ENCODE measurements at places on chromosomes 3 and 15.

DNA sequence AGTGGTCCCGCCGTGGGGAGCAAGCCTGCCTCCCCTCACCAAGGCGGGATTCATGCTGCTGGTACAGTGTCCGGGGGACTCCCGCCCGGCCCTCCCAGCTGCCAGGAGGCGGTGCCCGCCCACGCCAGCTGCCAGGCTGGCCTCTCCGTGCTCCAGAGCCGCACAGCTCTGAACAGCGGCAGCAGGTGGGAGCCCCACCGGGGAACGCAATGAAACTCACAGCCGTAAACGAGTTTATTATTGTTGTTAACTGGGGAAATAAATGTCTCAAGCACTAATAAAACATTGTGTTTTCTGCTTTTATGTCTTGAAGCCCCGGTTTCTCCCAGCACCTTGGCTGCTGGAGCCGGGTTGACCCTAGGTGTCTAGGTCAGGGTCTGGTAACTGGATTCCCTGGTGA lies 317.7 kb upstream of the TLE3 start:
- no peak for DNase-seq

GRCh38 chr15:56619887-56620286 lies 113.4 kb downstream of the ZNF280D start:
- DNase-seq = no peak

DNA sequence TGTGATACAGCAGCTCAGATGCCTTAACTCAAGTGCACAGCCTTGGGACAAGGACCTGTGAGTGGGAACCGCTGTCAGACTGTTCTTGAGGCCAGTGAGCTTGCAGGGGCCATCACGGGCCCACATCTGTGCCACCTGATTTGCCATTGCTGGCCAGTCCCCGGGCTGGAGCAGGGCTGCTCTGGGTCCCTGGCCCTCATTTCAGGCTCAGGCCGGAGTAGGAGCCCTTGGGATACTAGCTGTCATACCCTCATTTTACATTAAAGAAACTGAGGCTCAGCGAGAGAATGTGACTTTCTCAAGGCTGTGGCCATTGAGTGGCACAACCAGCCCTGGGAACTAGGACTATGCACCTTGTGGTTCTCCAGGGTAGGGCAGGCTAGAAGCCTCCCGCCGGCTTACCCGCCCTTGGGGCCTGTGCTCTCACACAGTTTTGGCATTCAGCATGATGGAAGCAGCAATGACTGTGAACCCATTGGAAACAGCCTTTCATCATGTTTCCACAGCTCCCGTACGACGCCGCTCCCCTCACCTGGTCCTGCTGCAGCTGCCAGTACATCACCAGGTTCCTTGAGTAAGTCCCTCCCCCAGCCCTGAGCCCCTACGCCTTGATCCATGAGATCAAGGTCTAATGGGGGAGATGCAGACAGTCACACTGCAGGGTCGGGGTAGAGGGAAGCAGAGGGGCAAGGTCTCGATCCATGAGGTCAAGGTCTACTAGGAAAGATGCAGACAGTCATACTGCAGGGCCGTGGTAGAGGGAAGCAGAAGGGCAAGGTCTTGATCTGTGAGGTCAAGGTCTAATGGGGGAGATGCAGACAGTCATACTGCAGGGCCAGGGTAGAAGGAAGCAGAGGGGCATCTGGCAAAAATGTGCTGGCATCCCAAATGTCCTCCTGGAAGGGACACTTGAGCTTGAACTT lies 42.2 kb downstream of the GOLGA6L10 start:
- no peak for DNase-seq

GRCh38 chr3:118809696-118810498 lies 224.7 kb downstream of the IGSF11 start:
- DNase-seq = no peak

DNA sequence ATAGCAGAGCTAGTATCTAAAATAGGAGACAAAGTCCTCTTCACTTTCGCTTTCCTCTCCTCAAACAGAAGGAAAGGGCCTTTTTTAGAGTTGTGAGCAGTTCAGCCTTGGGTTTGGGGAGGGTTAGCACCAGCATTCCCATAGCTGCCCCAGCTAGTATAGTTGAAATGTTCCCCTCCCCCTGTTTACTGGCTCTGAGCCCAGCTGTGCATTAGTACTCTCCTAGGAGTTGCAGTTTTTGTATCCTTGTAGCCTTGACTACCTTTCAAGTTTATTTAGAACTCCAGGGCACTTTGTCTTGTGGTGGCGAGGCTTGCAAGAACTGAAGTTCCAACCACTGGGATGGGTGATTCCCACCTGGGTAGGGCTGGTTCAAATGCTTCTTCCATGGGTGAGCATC lies 245.1 kb upstream of the NAALADL2 start:
- no peak for DNase-seq

- DNase-seq = no peak
These were observed 454.7 kb downstream of the PYDC2 start for GRCh38 chr3:191915712-191916111.

- no peak for DNase-seq
These were observed 84.6 kb downstream of the MAGI1 start for GRCh38 chr3:65953881-65954733.

DNA sequence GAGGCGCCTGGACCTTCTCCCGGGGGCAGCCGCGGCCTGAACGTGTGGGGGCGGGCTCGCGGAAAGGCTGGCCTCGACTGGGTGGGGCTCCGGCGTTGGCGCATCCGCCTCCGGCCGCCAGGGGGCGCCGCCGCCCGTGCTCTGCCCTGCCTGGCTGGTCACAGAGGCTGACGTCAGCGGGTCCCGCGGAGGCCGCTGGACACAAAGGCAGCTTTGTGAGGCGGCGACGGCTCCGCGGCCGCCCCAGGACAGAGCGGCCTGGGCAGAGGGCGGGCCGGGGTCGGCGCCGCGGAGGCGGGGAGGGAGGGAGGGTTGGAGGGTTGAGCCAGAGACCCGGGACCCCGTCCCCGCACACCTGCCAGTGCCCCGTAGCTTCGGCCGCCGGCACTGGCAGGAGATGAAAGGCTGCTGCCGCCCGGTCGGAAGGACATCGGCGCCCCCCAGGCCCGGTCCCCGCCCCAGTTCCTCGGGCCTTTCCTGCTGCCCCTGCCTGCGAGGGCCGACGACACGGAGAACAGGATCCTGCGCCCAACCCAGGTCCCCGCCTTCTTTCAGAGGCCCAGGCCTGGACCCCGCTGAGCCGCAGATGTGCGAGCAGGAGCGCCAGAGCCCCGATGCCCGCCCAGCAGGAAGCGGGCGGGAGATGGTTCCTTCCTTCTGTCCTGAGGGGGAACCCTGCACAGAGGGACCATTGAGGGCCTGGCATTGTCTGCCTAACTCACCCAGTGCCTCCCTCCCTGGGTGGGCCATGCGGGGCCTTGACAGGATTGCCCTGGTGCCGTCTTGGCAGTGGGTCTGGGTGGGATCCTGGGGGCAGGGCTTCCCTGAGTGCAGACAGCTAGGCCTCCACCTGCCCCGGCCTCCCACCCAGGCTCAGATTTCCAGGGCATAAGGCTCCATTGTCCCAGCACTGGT lies 8.7 kb upstream of the SEMA3B start:
- peak; percentile 100 for DNase-seq

DNA sequence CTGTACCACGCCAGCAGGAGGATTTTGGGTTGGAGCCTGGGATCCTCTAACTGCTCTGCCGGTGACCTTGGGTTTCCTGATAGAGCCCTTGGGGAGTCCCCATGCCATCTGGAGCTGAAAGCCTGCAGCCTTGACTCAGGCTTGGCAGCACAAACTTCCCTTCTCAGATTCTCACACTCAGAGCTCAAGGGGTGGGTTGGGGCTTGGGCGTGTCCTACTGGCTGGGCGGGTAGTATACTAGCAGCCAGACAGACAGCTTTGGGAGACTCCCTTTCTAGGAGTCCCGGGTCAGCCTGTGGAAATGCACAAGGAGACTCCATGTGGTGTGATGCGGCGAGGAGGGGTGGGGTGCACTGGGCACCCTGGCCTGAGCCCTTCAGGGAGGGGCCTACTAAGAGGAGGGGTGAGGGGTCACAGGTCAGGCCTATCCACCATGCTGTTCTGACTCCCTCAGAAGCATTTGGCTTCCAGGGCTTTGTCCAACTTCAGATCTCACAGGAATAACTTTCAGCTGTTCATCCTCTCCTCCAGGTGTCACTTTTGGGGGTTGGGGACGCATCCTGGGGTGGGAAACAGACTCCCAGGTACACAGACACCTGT lies 21.6 kb upstream of the PLXNA1 start:
- no peak for DNase-seq

GRCh38 chr3:86914670-86915069 lies 76.3 kb downstream of the VGLL3 start:
- no peak for DNase-seq

DNA sequence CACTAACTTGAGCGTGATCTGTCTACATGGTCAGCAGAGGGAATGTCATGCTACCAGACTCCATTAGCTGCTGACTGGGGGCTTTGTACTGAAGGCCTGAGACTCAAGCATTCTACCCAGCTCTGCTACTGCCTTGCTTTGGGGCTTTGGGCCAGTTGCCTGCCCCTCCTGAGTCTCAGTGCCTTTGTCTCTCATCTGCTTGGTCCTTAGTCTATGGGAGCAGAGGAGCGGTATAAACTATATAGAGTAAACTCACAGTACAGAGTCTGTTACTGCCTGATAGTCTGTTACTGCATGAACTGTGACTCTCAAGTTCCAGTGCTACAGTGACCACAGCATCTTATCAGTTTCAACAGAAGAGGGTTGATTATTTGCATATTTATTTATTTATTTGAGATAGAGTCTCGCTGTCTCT lies 38.5 kb upstream of the C15orf39 start:
- no peak for DNase-seq

DNA sequence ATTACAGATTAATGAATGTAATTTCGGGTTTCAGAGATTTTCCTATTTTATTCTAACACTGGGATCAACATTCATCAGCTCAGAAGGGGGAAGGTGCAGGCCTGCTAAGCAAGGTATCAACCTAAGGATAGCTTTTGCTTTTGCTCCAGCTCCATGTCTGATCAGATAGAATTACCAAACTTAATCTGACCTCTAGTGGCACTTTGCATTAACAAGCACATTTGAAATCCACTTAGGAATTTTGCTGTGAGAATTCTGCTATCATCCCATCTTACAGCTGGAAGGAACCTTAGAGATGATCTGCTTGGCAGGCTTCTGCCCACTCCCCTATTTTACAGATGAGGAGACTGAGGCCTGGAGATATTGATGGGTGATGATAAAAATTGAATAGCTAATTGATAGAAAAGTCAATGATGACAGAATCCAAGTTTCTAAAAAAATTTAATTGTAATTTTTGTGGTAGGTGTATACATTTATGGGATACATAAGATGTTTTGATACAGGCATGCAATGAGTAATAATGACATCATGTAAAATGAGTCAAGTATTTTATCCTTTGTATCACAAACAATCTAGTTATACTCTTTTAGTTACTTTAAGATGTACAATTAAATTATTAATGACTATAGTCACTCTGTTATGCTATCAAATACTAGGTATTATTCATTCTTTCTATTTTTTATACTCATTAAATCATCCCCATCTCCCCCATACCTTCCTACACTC lies 209.2 kb upstream of the ZPLD1 start:
- DNase-seq = no peak

- no peak for DNase-seq
These were observed 35.0 kb upstream of the HES1 start for GRCh38 chr3:194100856-194101390.

DNA sequence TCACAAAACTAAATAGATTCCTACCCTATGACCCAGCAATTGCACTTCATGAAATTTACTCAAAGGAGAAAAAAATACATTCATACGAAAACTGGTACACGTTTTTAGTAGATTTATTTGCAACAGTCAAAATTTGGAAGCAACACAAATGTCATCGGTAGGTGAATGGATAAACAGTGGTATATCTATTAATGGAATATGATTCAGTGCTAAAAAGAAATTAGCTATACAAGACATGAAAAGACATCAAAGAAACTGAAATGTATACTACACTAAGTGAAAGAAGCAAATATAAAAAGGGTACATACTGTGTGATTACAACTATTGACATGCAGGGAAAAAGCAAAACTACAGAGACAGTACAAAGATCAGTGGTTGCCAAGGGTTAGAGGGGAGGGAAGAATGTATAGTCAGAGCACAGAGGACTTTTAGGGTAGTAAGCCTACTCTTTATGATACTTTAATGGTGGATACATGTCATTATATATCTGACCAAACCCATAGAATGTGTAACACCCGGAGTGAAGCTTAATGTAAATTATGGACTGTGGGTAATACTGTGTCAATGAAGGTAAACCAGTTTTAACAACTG lies 31.6 kb downstream of the RFX7 start:
- no peak for DNase-seq

DNA sequence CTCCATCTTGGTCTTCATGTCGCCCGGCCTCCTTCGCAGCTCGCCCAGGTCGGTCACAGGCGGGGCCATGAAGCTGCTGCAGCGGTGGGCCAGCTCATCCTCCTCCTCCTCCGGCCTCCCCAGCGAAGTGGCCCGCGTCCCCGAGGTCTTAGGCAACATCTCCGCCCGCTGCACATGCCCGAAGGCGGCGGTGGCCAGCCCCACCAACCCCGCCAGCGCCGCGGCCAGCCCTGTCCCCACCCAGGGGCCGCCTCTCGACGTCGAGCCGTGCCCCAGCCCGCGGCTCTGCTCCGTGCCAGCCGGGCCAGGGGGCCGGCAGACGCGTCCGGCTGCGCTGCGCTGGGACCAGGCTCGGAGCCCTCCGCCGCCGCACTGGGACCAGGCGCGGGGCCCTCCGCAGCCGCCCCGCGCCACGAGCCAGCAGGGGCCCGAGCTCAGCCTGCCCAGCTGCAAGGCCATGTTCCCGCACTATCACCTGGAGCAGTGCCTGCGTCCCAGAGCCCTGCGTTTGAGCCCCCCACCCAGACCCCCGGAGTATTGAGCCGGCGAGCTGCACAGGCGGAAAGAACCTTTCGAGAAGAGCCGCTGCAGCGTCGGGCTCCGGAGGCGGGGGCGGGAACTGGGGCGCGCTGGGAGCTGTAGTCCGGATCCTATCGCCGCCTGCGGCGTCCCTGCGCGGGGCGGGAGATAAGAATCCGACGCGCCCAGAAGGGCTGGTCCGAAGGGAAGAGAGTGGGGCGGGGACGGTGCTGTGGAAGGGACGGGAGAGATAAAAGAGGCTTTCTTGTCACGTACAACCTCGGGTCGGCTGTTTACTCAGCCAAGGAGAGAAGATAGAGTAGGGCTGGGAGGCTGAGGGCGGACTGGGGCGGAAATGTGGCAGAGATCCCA lies at the start of gene CPOX:
CPOX (minus strand) TSS at position 566 of the 891 bp plus-strand sequence; CDS start at position 459, 107 bp downstream.
- peak; percentile 75 for DNase-seq

GRCh38 chr3:31942446-31942845 lies 38.6 kb downstream of the OSBPL10 start:
- DNase-seq = no peak

- DNase-seq = no peak
These were observed 7.6 kb downstream of the PPARG start for GRCh38 chr3:12296511-12296910.

GRCh38 chr15:56016281-56016680 lies 22.9 kb upstream of the NEDD4 start:
- no peak for DNase-seq
